ENCODE measurements at places on chromosomes 6 and 20.

- DNase-seq, result no peak
These were observed 747.8 kb downstream of the MAFB start for GRCh38 chr20:39941245-39941644.

DNA sequence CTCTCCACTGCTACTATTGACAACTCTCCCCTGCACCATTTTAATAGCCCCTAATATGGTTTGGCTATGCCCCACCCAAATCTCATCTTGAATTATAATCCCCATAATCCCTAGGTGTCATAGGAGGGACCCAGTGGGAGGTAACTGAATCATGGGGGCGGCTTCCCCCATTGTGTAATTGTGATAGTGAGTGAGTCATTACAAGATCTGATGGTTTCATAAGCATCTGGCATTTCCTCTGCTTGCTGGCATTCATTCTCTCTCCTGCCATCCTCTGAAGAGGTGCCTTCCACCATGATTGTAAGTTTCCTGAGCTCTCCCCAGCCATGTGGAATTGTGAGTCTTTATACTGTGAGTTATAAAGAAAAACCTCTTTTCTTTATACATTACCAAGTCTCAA is 74.1 kb upstream of the TCF21 start:
- no peak for DNase-seq

GRCh38 chr6:49915035-49915434 is 48.7 kb upstream of the CRISP1 start:
- no peak for DNase-seq

DNA sequence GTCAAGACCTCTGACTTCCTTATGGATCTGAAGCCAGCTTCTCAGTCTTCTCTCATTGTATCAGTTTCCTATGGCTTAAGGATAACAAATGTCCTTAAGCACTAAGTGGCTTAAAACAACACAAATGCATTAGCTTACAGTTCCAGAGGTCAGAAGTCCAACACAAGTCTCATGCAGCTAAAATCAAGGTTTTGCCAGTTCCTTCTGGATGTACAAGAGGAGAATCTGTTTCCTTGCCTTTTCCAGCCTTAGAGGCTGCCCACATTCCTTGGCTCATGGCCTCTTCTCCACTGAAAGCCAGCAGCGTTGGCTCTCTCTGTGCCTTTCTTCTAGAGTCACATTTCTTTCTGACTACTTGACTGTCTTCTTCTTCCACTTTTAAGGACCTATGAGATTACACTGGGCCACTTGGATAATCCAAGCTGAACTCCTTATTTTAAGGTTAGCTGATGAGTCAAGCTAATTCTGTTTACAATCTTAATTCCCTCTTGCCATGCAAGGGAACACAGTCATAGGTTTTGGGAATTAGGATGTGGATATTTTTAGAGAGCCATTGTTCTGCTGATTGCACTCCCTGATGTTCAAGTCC is 179.0 kb downstream of the BCAS1 start:
- DNase-seq, result no peak

DNA sequence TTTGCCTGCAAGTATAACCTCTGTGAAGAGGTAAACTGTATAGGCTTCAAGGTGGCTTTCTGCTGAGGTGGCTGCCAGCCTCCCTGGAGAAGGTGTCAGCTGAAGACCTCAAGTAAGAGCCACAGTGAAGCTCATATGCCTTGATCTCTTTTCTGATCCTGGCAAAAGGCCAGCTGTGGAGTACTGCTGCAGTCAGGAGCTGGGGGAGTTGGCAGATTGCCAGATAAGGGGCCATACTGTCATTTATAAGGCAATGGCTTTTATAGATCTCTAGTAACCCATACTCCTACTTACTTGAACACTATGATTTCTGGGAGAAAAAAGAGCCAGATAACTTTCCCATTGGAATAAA is 8.8 kb upstream of the CEP85L start:
- DNase-seq, result peak; percentile 46

- DNase-seq, result no peak
These were observed 531.8 kb upstream of the EYS start for GRCh38 chr6:66238851-66239250.

DNA sequence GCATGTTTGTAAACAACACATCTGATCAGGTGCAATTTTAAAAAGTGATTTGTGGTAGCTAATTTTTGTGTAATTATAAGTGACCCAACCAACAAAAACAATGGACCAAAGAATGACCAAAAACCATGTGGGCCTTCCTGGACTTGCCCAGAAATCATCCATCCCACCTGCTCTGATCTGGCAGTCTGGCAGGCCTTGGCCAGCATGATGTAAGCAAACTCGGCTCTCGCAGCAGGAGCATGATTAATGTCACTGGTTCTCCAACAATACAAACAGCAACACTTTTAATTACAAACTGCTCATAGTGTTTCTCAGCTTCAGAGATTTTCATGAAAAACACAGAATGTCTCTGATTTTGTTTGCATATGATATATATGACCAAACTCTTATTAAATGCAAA is 16.1 kb downstream of the TP53INP2 start:
- no peak for DNase-seq

- no peak for DNase-seq
These were observed 31.8 kb upstream of the NT5E start for GRCh38 chr6:85418059-85418458.

- peak; percentile 23 for DNase-seq
These were observed 85.7 kb upstream of the NEDD9 start for GRCh38 chr6:11317885-11318771.

DNA sequence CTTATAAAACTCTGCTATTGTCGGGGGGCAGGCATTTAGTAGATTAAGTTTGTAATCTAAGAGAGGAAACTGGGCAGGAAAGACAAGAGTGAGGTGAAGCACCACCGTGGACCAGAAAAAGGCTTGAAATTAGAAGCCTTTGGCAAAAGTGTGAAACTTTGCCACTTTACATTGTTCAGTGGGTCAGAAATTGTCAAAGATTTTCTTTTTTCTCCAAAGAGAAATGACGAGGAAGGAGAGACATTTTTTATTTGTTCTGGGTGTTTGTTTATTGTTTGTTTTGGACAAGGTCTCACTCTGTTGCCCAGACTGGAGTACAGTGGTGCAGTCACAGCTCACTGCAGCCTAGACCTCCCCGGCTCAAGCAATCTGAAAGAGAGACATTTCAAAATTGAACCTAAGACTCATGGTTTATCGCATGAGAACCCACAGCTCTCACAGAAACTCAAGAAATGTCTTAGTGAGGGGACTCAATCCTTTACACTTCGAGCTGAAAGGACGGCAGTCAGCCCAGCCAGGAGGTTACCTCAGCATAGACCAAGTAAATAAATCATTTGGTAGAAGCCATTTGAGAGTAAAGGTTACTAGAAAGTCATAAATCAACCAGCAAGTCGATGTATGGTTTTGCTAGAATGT is 262.8 kb upstream of the TAB2 start:
- no peak for DNase-seq

DNA sequence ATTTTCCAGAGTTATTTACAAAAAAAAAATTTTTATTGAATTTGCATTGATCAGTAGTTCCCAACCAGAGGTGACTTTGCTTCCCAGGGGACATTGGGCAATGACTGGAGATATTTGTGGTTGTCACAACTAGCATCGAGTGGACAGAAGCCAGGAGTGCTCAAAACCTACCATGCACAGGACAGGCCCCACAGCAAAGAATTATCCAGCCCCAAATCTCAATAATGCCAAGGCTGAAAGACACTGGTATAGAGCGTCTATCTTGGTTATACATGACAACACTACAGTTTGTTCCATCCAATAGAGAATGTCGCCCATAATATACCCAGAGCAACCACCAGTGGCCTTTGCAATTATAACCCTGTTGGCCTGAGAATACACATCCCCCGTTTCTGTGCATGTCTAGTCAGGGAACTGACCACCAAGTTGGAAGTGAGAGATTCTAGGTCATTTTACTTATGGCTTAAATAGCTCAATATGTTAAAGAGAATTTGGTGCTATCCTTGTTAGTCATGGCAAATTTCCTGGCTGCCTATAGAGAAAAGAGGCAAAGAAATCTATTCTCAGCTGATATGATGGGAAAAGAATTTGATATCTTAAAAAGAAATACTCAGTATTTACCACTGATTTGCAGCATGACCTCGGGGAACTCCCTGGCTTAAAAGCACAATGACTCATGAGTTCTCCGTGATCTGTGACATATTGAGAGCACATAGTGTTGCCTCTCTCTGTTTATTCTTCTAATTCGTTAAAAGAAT is 76.0 kb upstream of the ADTRP start:
- DNase-seq, result no peak
